ENCODE measurements at places on chromosomes 5 and 9.

DNA sequence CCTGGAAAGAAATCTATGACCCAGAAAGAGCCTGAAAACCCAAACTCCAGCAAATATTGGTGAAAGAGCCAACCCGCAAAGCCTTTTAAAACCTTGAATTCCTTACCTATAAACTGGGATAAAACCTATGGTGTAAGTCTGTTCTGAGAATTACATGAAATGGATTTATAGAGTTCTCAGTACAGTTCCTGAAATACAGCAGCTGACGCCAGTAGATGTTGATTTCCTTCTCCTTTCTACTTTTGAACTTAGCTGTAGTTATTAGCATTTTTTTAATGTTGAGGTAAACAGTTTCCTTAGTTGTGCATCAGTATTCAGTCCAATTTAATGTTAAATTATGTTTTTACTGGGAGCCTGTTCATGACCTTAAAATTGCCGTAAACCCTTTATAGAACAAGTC lies 3.7 kb downstream of the SPIN1 start:
- no peak for DNase-seq

- no peak for DNase-seq
These were observed 2.4 kb downstream of the CKMT2 start for GRCh38 chr5:81235287-81236072.

DNA sequence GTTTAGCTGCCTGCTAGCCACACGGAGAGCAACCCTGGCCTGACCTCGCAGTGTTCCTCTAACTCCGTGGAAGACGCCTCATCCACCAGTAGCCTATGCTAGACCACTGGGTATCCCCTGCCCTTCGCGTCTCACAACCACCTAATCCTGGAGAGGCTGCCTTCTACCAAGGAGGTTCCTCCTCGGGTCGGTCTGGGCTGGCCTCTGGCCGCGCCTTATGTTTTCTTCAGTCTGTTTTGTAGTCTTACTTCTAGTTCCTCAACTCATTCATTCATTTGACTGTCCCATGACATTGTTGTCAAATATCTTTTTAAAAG lies 1.6 kb upstream of the TPM2 start:
- DNase-seq, result no peak

DNA sequence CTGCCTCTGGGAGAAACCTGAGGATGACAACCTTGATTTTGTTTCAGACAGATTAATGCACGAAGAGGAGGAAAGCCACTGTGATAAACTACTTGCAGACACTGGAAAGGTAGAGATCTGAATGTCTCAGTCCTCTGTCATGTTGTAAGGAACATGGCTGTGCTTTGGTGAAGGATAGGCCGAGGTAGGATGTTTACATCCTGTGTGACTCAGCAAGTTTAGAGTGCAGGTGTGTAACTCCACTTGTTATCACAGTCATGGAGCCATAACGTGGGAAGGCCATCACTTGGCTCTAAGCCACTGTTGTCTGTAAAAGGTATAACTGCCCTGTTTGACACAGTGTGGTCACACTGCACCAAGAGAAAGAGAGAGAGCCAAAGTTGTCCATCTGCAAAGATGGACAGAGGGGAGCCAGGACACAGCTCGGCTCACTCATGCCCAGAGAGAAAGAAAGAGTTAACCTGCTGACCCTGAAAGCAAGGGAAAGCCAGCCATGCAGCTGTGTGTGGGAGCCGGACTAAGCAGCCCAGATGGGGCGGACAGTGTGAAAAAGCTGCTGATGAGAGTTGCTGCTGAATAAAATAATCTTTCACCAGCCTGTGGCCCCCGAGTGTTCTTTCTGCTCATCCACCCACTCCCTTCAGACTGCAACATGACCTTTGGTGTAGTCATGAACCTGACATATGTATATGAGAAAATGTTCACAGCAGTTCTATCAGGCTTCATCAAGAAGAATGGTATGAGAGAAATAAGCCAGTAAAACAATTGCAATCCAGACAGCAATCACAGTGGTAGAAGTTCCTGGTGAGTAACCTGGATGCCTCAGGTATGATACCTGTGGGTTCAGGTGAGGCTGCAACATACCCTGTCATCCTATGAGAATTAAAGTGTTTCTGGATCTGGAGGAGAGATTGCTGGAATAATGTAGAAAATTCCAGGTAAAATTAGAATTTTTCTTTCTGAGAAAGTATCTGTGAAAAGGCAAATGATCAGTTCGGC lies 115.9 kb downstream of the TARS1 start:
- no peak for DNase-seq

- peak; percentile 70 for DNase-seq
These were observed 666 bp downstream of the PPARGC1B start for GRCh38 chr5:149730620-149731331.

- no peak for DNase-seq
These were observed 1577.3 kb upstream of the C9orf72 start for GRCh38 chr9:29150606-29151005.

GRCh38 chr9:120524038-120524437 lies 55.9 kb downstream of the CDK5RAP2 start:
- no peak for DNase-seq

GRCh38 chr9:127963041-127963358 lies 17.8 kb downstream of the EEIG1 start:
- no peak for DNase-seq

DNA sequence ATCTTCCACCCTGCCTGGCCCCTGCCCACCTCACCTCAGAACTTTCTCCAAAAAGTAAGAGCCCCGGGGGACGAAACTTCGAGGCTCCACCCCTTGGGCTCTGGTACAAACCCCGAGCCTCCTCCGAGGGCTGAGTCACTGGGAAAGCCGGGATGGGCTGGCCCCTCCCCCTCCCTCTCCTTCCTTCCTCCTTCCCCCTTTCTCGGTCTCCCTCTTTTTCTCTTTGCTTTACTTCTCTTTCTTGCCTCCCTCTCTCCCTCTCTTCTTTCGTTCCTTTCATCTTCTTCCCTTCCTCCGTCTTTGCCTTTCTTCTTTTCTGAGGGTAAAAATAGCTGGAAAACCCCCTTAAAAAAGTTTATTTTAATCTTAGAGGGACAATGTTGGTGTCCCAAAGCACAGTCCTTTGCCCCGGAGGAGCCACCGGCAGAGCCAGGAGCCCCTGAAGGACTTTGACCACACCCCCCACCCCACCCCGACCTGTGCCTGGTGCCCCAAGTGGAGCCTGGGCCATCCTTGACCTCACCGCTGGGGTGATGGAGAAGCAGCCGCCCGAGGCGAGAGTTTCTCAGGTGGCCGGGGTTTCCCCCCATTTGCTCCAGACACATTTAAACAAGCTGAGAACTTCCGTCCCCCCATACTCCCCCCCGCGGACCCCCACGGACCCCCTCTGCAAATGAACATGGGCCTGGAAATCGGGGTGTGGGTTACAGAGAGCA lies 5.7 kb upstream of the NOTCH1 start:
- no peak for DNase-seq

- DNase-seq, result no peak
These were observed 197.9 kb downstream of the SH3GL2 start for GRCh38 chr9:17776735-17777134.

DNA sequence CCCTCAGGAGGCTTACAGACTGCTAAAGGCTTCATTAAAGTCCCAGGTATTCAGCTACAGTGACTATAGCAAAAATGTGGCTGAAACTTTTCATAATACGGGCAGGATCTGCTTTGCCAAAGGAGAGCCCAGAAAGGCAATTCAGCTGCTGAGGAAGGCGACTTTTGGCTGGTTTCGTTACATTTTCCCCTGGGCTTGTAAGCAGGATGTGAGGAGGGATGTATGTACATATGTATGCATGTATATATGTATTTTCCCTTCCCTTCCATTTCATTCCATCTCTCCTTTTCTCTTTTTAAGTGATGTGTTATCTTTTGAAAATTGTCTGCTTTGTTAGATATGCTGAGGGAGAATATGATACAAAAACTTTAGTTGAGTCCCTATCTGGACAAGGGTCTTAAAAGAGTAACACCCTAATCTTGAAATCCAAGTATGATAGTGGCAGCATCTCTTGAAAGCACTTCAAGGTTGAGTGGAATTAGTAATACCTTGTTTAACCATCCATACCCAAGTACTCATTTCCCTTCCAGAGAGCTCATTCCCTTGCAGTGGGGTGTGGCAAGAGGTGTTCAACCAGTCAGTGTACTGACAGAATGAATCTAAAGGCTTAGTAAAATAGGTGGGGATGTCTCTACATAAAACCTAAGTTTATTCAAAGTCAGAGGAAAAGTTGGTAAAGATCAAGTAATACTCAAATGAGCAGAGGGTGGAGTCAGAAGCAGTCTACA lies 28.7 kb downstream of the RAD1 start:
- DNase-seq, result no peak

DNA sequence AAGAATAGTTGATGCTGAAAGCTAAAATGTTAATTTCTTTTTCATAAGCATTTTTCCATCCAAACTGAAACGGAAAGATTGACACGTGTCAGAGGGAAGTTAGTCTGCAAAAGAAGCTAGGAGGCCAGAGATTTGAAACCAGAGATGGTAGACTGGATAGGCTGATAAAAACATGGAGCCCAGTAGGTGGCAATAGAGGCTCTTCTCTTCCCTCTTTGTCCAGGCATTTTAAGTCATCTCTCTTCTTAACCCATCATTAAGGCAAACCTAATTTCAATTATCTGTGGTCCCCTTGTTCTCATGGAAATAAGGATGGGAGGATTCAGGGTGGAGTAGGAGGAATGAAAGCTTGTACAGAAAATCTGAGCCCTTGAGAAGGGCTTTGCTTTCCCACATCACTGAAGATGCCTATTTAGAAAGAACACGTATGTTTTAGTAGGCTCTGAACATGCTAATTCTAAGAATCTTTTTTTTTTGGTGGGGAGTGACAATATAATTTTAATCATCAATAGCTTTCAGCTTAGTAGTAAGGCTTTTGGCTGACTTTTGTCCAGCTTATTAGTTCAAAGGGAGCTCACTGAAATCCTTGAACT lies 66.6 kb downstream of the ZNF474 start:
- DNase-seq, result peak; percentile 65

DNA sequence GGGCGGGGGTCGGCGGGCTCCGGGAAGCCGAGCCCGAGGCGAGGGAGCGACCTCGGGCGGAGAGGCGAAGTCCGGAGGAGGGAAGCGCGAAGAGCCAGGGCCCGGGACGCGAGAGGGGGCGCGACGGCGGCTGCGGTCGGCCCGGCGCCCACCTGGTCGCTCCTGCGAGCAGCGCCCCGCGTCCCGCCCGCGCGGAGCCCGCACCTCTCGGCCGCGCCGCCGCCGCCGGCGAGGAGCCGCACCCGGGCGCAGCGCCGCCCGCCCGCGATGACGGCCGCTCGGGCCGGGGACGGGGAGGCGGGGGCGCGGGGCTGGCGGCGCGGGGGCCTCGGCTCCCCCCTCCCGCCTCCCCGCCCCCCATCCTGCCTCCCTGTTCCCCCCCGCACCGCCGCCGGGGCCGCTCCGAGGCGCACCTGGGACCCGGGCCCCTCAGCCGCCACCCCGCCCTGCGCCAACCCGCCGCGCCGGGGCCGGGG lies 2.6 kb downstream of the NR5A1 start:
- no peak for DNase-seq

GRCh38 chr5:96254980-96255691 lies 177.9 kb downstream of the PCSK1 start:
- DNase-seq, result no peak

- no peak for DNase-seq
These were observed 65.3 kb downstream of the FAM174A start for GRCh38 chr5:100600298-100600994.

DNA sequence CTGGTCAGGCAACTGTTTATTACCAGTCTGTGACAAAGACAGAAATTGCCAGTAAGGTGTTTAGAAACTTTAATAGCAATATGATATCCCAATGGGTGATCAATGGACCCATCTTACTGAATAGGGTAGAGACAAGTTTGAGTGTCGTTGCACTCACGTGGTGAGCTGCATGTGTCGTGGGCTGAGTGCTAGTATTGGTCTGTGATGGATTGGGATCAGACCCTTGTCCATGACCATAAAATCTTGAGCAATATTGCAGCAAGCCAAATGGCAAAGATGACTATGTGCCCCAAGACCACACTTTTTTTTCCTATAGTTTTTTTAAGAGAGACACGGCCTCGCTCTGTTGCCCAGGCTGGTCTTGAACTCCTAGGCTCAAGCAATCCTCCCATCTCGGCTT lies 114.5 kb downstream of the PALM2AKAP2 start:
- DNase-seq, result no peak

GRCh38 chr5:72501488-72501887 lies 5.7 kb downstream of the ZNF366 start:
- DNase-seq, result no peak

GRCh38 chr5:127586811-127587210 lies 62.1 kb upstream of the CTXN3 start:
- DNase-seq, result no peak

DNA sequence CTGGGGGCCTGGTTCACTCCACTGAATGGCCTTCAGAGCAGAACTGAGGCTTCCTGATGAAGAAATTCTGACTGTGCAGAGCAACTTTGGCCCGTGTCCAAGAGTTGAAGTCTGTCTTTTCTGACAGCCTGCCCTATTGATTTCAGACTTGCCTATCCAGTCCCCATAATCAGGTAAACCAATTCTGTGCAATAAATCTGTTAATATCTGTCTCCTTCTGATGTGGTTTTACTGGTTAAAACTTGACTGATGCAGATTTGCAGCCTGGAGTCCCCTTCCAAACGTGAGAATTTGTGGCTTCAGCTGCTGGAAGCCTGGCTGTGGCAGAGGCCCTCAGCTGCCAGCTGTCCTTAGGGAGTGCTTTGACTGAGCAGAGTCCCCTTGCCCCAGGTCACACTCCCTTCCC lies 283.9 kb upstream of the ANKRD55 start:
- peak; percentile 16 for DNase-seq

Data from retina (tissue), 1 donor.